Panc1 (cell line): ENCODE measurements at places on chromosomes 3 and 15.

DNA sequence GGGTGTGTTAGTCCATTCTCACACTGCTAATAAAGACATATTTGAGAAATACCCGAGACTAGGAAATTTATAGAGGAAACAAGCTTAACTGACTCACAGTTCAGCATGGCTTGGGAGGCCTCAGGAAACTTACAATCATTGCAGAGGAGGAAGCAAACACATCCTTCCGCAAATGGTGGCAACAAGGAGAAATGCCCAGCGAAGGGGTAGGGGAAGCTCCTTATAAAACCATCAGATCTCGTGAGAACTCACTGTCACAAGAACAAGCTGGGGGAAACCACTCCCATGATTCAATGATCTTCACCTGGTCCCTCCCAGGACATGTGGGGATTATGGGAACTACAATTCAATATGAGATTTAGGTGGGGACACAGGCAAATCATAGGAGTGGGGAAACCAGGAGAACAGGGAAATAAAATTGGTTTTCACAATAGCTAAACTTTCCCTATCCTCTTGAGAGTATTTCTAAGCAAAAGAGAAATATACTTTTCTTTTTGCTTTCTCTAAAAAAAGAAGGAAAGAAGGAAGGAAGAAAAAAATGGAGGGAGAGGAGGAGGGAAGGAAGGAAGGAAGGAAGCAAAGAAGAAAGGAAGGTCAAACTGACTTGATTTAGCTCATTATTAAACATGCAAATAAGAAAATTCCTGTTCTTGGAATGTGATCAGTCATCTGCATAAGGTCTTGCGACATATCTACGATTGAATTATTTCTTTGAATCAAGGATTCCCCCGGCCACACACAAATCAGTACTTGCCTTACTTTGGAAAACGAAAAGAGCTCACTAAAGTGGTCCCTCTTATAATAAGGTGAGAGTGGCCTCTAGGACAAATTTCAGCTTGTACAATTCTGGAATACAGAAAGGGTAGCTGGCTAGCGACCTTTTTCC lies 75.2 kb downstream of the LIPC start:
- H3K4me1 ChIP-seq = no peaks in the 10 kb centered on the region
- no peak overlapping the region for H3K27ac ChIP-seq

DNA sequence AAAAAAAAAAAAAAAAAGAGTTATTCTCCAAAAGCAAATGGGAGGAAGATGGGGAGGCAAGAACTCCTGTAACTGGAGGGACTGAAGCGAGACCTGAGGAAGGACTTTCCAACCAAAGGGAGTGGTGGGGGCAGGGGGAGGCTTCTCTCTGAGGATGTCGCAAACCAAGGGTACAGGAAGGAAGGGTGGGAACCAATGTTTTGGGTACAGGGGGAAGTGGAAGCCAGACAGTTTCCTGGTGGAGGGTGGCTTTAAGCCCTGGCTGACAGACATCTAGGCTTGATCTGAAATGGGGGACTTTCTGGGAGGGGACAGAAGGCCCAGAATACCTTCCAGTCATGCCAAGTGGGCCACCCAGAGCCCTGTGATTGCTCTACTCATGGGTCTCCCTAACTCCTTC lies 27.0 kb downstream of the VIPR1 start:
- H3K4me1 ChIP-seq = no peaks in the 10 kb centered on the region
- H3K4me3 ChIP-seq = no peak overlapping the region
- no peak overlapping the region for H3K27ac ChIP-seq
- DNase-seq = no peak

- no peaks in the 10 kb centered on the region for H3K4me1 ChIP-seq
- H3K27me3 ChIP-seq = no peaks in the 10 kb centered on the region
These were observed 562.9 kb downstream of the MECOM start for GRCh38 chr3:169100616-169101015.

GRCh38 chr15:100853676-100854440 lies 25.8 kb upstream of the ALDH1A3 start:
- H3K27me3 ChIP-seq = no peaks in the 10 kb centered on the region
- no peak overlapping the region for H3K4me3 ChIP-seq
- peaks cover 5% of the 10 kb centered on the region; the same call in 1 of the 2 replicates for H3K4me1 ChIP-seq
- H3K36me3 ChIP-seq = no peaks in the 10 kb centered on the region

DNA sequence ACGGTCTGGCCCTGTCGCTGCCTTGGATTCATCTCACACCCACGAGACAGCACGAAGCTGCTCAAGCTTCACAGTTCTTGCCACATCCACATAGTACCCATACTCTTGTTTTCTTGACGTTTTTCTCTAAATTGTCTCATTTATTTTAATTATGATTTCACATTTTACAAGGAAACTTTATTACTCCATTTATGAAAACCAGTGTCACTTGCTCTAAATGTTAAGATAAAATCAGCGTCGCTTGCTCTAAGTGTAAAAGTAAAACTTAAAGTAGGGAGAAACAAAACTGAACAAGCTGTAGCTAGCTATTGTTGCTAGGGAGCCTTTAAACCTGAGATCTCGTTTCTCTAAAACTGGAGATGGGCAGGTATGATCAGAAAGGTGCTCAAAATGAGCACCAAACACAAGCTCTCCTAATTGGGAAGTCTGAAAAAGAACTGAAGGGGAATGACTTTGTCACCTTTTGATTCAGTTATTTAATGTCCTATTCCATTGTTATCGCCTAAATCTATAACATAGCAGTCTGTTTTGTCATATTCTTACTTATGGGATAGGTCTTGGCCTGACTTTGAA lies 680 bp downstream of the IFT122 start:
- peaks cover 25% of the 10 kb centered on the region for H3K36me3 ChIP-seq
- H3K4me1 ChIP-seq = peaks cover 33% of the 10 kb centered on the region
- no peaks in the 10 kb centered on the region for H3K27me3 ChIP-seq
- H3K4me3 ChIP-seq = peak overlapping the region; percentile 97
- DNase-seq = no peak
- H3K27ac ChIP-seq = peak overlapping the region; percentile 98

DNA sequence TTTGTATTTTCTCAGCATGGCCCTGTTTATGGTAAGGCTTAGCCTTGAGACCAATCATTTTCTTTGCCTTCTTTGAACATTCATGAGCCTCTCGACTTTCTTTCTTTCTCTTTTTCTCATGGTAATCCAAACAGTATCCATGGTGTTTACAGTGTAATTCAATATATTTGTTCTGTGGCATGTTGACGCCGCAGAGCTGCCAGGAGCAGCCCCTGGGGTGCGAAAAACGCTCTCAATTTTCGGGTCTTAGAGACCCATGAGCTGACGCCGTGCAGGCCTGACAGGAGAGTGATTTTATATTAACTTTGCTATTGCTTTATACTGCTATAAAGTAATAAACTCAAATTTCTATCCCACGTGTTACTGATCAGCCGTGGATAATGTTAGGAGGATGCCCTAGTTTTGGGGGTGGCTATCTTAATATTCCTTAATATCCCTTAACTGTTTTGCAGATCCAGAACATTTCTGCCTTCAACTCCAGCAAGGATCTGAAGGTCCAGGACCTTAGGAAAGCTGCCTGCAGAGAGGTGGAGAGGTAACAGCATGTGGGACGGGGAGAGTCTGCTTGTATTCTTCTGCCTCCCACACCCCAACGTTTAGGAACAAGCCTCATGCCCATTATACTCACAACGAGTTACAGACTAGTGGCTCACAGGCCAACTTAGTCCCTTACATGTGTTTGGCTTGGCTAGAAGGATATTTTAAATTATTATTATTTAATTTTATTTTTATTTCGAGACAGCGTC lies 29.3 kb upstream of the MYO1E start:
- no peak for DNase-seq
- H3K27me3 ChIP-seq = no peaks in the 10 kb centered on the region
- H3K36me3 ChIP-seq = no peaks in the 10 kb centered on the region
- H3K4me3 ChIP-seq = no peak overlapping the region

DNA sequence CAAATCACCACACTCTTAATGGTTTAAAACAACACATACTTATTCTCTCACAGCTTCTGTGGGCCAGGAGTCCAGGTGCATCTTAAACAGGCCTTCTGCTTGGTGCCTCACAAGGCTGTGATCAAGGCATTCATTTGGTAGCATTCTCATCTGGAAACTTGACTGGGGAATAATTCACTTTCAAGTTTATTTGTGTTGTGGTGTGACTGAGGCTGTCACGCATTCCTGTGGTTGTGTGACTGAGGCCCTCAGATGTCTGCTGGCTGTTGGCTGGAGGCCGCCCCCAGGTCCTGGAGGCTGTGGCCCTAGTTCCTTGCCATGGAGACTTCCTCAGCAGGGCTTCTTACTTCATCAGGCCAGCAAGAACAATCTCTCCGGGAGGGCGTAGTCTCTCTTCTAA lies 16.9 kb upstream of the FAM3D start:
- no peak for DNase-seq
- H3K27ac ChIP-seq = no peak overlapping the region
- H3K4me3 ChIP-seq = no peak overlapping the region
- H3K4me1 ChIP-seq = no peaks in the 10 kb centered on the region
- H3K27me3 ChIP-seq = no peaks in the 10 kb centered on the region

DNA sequence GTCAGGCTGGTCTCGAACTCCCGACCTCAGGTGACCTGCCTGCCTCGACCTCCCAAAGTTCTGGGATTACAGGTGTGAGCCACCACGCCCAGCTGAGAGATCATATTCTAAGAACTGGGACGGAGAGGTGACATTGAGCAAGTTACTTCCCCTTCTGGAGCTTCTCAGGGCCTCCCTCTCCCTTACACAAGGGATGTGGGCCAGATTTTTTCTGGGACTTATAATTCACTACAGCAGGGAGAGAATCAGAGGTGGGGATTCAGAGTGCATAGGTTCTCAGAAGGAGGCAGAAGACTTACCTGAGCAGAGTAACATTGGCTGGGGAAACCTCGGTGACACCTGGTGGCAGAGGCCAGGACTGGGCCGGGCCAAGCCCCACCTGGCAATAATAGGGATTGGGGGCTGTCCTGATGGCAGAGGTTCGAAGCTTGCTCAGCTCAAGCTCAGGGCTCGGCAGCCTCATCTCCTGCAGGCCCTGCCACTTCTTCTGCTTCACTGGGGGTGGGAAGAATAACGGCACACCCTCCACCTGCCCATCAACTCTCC lies 6.8 kb downstream of the LTK start:
- H3K4me3 ChIP-seq = no peak overlapping the region
- no peak for DNase-seq
- no peak overlapping the region for H3K27ac ChIP-seq

DNA sequence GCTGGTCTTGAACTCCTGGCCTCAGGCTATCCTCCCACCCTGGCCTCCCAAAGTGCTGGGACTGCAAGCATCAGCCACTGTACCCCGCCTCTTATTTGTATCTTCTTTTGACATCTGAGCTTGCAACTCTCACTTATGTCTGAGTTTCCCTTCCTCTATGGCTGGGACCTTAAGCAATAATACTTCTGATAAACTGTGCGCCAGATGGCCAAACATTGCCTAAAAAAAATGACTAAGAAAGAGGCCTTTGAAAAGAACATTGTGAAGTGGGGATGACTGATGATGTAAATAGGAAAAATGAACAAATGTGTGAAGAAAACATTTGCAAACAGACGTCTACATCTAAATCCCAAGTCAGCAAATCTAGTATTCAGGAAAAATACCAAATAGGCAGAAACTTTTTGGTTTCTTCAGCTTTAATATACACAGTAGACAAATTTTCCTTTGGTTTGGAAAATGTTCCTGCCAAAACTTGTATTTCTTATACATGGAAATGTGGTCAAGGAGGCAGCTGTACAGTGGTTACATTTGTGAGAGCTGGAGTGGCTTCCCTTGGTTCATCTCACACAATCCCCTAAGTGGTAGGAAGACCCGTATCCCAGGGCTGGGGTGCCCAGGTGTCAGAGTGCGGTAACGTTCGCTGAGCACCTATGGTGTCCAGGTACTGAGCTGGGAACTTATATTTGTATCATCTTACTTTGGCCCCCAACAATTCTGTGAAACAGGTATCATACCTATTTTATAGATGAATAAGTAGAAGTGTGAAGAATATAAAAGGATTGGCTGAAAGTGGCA lies 11.6 kb upstream of the TFRC start:
- no peaks in the 10 kb centered on the region for H3K27me3 ChIP-seq
- H3K4me3 ChIP-seq = no peak overlapping the region
- H3K4me1 ChIP-seq = no peaks in the 10 kb centered on the region
- H3K27ac ChIP-seq = no peak overlapping the region
- no peaks in the 10 kb centered on the region for H3K36me3 ChIP-seq

GRCh38 chr3:101848326-101848725 lies 988 bp upstream of the NFKBIZ start:
- peak overlapping the region; percentile 96 for H3K27ac ChIP-seq
- peaks cover 14% of the 10 kb centered on the region for H3K36me3 ChIP-seq
- H3K4me1 ChIP-seq = peaks cover 18% of the 10 kb centered on the region

DNA sequence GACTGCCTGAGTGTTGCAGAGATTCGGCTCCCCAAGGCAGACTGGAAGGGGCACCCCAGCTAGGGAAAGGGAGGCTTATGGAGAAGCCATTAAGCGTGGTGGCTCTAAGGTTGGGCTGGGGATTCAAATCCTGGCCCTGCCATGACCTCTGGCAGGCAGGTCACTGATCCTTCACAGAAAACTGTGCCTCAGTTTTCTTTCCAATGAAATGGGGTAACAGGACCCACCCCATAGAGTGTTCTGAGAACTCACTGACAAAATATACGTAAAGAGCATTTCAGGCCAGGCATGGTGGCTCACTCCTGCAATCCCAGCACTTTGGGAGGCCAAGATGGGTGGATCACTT lies 34.6 kb downstream of the DNASE1L3 start:
- H3K4me1 ChIP-seq = peaks cover 31% of the 10 kb centered on the region
- no peaks in the 10 kb centered on the region for H3K27me3 ChIP-seq
- H3K4me3 ChIP-seq = no peak overlapping the region
- peak overlapping the region; percentile 54; the same call in 1 of the 2 replicates for H3K27ac ChIP-seq
- no peaks in the 10 kb centered on the region for H3K36me3 ChIP-seq

DNA sequence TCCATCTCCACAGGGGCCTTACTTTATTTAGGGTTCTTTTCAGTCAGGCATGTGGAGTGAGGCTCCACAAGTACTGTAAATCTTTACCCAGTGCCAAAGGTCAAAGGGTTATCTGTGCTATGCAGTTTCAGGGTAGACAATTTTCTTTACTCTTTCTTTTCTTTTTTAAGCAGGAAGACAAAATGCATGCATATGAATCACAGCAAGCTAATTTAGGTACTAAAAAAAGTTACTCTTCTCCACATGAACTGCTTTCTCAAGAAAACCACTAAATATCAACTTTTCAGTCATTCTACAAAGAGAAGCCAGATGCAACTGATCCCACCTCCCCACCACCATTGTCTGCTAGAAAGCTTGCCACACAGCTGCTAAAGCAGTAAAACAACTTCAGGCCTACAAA lies 73.3 kb upstream of the PYGO1 start:
- peaks cover 9% of the 10 kb centered on the region for H3K4me1 ChIP-seq
- H3K27ac ChIP-seq = no peak overlapping the region; the same call in 1 of the 2 replicates
- no peaks in the 10 kb centered on the region for H3K27me3 ChIP-seq

- no peaks in the 10 kb centered on the region for H3K27me3 ChIP-seq
- no peak for DNase-seq
- peaks cover 4% of the 10 kb centered on the region; the same call in 1 of the 2 replicates for H3K36me3 ChIP-seq
These were observed 100.6 kb downstream of the SLMAP start for GRCh38 chr3:57856675-57857074.

- H3K4me1 ChIP-seq = peaks cover 12% of the 10 kb centered on the region; the same call in 1 of the 2 replicates
- H3K36me3 ChIP-seq = no peaks in the 10 kb centered on the region
- peak overlapping the region; percentile 84 for H3K27ac ChIP-seq
- H3K4me3 ChIP-seq = peak overlapping the region; percentile 92
These were observed 460 bp upstream of the ZMAT3 start for GRCh38 chr3:179072100-179072438.

- no peaks in the 10 kb centered on the region for H3K36me3 ChIP-seq
- no peaks in the 10 kb centered on the region for H3K4me1 ChIP-seq
- no peak overlapping the region for H3K27ac ChIP-seq
- no peak overlapping the region for H3K4me3 ChIP-seq
- no peak for DNase-seq
These were observed 241.0 kb upstream of the ZNF717 start for GRCh38 chr3:76026379-76026778.
